ENCODE measurements at places on chromosomes 11 and 22.
A peak's percentile ranks its signal among the peaks of the same experiment; 100 is the strongest.

GRCh38 chr11:61832207-61832606 lies 4.1 kb downstream of the FADS2 start:
- DNase-seq = no peak

DNA sequence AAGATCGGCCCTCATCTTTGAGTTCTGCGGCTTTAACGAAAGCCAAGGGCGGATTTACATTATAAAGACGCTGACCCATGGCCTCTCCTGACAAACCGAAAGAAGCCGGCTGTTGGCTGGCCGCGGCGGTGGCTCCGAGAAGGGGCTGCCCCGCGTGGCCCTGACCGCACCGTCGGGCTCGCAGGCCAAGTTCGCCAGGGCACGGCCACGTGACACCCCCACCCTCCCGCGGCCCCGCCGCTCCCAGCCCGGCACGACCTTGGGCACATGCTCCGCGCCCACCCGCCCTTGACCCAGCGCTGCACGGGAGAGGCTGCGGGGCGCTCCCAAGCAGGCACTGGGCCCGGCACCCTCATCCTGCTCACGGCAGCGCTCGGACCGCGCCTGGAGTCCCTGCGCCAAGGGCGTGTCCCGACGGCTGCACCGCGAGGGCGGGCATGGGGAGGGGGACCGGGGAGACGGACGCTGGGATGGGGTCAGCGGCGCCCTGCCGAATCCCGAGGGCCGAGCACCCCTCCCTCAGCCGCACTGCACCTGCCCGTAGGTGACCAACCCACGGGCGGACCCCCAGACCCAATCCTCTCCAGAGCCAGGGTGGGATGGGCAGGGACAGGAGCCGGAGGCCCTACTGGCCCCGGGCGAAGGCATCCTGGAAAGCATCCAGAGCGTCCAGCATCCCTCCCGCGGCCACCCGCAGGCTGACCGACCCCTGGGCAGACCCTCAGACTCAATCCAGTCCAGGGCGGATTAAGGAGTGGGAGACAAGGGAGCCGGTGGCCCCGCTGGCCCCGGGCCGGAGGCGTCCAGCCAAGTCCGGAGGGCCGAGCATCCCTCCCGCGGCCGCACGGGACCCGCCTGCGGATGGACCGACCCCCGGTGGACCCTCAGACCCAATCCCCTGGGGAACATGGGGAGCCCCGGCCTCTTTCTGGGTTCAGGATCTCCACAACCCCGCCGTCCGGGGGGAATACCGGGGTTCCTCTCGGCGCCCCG lies 759 bp downstream of the CPT1A start:
- DNase-seq = no peak

DNA sequence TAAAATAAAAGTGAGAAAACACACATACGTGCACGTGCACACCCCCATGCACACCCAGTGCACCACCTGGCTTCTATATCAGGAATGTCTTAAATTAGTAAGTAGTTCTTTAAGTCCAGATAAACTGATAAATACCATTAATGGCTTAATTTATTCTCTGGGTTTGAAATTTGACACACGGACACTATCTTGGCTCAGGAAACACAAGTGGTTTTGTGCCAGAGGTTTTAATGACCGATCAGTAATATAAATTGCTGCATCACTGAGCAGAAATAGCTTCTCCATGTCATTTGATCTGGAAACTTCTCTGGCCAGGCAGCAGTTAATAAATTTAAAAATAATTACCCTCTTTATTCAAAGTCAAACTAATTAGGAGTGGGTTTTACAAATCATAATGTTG lies 101.5 kb upstream of the NNMT start:
- DNase-seq = no peak

- no peak for DNase-seq
Measured at GRCh38 chr11:102112509-102112821, 2.2 kb downstream of the YAP1 start.

- DNase-seq = peak; percentile 99
Measured at GRCh38 chr22:19986410-19987341, 29.9 kb downstream of the ARVCF start.

- no peak for DNase-seq
Measured at GRCh38 chr11:78930810-78931523, 356.3 kb upstream of the NARS2 start.

DNA sequence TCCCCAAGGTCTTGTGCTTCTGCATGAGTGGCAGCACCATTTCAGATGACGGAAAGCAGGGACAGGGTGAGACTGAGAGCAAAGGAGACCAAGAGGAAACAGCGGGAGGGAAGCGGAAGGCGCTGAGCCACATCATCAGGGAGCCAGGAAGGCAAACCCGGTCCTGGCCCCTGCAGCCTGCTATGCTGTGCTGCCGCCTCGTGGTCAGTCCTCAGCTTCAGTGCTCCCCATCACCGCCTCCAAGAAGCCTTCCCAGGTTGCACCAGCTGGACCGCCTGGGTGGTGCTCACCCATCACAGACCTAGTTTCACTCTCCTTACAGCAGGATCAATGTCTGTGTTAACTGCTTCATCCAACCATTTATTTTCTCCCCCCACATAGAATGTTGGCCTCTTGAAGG lies 73.0 kb upstream of the PHF21B start:
- peak; percentile 56 for DNase-seq

DNA sequence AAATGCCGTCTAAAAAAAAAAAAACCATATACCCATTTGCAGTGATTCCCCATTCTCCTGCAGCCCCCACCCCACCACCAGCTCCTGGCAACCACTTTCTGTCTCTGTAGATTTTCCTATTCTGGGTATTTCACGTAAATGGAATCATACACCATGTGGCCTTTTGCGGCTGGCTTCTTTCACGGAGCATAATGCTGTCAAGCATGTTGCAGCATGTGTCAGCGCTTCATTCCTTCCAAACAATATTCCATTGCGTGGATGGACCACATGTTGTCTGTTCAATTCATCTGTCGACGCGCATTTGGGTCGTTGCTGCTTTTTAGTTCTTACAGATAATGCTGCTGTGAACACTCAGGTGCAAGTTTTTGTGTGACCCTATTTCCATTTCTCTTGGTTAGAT lies 14.8 kb upstream of the EMID1 start:
- no peak for DNase-seq

- DNase-seq = no peak
Measured at GRCh38 chr11:10503221-10503620, 37.8 kb downstream of the RNF141 start.

GRCh38 chr11:114026355-114026754 lies 33.2 kb upstream of the ZBTB16 start:
- peak; percentile 60 for DNase-seq

GRCh38 chr11:104967534-104968354 lies 630 bp downstream of the CASP4 start:
- no peak for DNase-seq

DNA sequence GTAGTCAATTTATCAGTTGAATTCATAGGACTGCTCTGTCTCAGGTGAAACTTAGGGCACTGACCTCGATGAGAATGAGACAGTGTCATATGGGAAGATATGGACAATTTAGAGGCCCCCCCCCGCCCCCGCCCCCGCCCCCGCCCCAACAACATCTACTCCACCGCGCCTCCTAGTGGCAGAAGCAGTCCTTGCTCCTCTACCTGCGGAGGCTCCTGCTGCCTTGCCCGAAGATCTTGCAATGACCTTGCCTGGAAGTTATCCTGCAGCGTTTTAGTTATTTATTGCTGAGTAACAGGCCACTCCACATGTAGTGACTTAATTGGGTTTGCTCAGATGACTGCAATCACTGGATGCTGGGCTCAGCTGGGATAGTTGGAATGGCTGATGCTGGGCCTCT lies 15.2 kb downstream of the SERPINH1 start:
- DNase-seq = peak; percentile 79

GRCh38 chr11:124724979-124725718 lies 14.6 kb upstream of the NRGN start:
- DNase-seq = no peak

- DNase-seq = peak; percentile 88
Measured at GRCh38 chr22:22060200-22061084, 77.9 kb upstream of the TOP3B start.
